ENCODE measurements at places on chromosomes 4 and X.
A peak's percentile ranks its signal among the peaks of the same experiment; 100 is the strongest.

GRCh38 chr4:11230866-11231265 lies 197.8 kb downstream of the HS3ST1 start:
- no peak for DNase-seq

GRCh38 chrX:136950211-136950610 lies 69.7 kb upstream of the RBMX start:
- no peak for DNase-seq

DNA sequence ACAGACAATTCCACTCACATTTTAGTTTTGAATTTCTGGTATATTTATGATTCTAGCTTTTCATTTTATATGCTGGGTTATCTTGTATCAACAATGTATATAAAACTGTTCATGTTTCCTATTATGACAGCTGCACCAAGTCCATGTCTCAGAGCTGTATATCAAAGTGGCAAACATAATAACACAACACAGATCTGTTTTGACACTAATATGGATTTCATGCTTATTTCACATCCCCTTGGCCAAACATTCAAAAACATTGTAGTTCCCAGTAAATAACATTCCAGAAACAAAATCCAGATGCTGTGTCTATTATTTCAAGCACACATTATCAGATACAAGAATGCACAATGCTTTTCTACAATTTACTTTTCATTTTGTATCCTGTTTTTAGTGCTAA lies 380.6 kb upstream of the MAGEB2 start:
- DNase-seq, result no peak

DNA sequence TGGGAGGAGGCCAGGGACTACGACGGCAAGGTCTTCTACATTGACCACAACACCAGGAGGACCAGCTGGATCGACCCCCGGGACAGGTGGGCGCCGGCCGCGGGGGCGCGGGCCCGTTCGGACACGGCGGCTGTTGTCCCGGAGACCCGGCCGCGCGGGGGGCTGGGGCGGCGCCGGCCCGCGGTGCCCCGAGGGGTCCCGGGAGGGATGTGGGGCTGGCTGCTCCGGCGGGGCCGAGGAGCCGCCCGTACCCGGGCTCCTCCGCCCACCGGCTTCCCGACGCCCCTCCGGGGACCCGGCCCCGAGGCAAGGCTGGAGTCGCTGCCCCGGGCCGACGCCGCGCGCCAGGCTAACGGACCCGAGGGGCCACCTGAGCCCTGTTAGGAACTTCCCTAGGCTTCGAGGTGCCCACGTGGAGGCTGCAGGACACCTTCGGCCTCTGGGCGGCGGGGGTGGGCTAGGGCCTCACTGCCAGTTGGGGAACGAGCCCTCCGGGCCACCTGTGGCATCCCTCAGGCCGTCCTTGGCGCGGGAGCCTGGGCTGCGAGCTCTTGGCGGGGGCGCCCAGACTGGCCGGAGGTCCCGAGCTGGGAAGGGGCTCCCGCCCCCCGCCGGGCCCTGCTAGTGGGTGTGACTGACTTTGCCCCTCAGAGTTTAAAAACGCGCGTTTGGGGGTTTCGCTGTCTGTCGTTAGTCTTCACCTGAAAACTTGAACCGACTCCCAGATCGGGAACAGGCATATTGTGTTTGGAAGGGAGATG lies 660 bp downstream of the WWC2 start:
- DNase-seq, result peak; percentile 71

- no peak for DNase-seq
These were observed 24.8 kb downstream of the IL13RA1 start for GRCh38 chrX:118751950-118752783.

DNA sequence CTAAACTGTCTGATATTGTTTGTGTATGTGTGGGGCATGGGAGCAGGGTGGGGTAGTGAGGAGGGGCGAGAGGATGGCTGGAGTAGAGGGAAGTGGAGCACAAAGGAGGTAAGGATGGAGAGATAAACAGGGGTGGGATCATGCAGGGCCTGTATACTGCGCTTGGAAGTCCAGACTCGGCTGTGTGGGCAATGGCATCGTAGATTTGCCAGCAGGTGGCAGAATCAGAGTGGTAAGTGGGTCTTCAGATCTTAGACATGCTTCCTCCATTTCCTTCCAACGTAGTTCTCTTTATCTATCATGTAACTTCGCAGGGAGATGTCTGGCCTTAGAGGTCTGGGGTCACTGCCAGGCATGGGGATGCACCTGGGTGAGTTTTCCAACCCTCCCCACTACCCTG lies 155.5 kb downstream of the PDGFRA start:
- no peak for DNase-seq

DNA sequence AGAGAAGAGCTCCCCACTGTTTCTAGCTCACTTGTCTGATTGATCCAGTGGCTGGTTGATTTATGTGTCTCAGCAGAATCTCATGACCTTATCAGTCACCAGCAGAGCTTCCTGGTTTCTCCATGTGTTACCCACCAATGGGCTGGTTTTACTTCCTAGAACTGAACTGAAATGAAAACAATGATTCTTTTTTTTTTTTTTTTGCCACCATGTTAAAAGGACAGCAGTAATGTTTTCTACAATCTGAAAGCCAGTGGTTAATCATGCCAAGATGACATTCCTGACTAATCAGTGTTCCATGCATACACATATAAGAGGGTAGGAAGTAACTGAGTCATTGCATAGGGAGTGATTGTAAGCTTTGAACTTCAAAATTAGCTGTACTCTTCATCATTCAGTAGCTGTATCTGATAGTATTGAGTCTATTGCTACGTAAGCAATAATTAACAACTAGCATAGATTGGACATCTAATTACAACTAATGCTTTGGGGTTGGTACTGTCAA lies 67.7 kb downstream of the SLC4A4 start:
- DNase-seq, result no peak

- DNase-seq, result no peak
These were observed 91.9 kb upstream of the KLHL13 start for GRCh38 chrX:118208481-118208880.

DNA sequence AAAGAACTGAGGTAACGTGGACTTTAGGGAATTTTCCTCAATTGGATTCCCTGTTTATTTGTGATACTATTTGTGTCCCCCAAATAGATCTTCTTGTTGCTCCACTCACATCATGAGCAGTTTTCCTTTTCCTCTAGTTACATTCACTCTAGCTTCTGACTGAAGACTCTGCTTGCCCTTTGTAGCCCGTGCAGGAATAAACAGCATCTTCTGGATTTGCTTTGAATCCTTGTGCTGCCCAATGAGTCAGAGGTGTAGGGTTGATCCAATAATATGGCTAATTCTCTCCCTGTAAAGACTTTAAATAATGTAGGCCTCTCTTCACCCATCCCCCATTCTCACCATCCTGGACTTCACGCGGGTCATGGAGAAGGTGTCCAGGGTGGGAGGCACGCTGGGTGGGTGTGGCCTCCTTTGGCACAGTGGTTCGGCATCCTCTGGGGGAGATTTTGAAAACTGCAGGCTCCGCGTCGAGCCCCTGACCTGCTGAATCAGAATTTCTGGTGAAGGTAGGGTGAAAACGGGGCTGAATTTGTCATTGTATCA lies 9.0 kb downstream of the HAND2 start:
- DNase-seq, result no peak
